ENCODE measurements at places on chromosomes 7 and 10.

GRCh38 chr10:119278126-119278709 is 70.8 kb downstream of the GRK5 start:
- DNase-seq, result no peak

DNA sequence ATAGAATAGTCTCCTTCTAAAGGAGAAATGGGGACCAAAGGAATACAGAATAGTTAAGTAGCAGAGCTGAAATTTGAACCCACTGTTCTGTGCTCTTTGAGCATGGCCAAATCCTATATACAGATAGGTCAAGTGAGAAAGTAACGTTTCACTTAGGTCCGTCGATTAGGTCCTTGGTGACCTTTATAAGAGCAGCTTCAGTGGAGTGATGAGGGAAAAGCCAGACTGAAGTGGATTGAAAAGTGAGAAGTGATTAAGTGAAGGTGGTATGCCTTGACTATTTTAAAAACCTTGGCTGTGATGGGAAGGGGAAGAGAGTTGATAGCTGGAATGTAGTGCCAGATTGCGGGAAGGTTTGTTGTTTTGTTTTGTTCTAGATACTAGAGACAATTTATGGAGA is 10.6 kb upstream of the LSMEM1 start:
- no peak for DNase-seq

DNA sequence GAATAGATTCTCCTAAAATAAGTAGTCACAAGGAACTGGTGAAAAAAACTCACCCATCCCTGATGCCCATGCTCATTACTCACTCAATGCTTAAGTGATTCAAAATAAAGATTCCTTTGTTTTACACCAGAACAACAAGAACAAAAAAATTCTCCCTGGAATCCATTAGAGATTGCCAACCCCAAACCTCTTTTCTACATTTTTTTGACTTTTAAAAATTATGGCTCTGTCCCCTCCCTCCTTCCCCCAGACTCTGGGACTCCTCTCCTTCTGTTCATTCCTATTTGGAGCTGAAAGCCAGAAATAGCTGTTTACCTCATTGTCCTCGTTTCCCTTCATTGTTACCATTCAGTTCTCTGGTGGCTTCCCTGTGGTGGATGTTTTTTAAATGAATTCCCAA is 63.2 kb upstream of the FHIP2A start:
- no peak for DNase-seq

DNA sequence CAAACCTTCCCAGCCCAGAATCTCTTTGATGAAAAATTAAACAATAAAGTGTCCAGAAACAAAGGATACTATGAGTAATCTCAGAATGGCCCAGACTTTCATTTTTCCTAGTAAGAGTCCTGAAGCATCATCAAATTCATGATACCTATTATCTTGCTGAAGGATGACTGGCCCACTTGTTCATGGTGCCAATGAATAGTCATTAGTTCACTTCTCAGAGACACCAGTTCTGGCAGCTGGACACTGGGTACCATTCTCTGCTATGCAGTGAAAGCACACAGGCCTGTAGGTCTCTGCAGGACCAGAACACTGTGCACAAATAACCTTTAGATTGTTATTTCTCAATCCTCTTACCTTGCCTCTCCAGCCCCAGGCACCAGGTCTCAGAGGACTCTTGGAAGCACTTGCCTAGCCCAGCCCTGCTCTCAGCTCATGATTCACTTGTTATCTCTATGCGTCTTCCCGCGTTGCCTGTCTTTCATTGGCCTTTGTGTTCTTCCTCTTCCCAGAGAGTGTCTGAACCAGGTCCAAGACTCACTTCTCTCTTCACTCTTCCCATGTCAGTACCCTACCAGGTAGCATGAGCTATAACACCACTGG is 98.1 kb upstream of the AGBL3 start:
- no peak for DNase-seq

DNA sequence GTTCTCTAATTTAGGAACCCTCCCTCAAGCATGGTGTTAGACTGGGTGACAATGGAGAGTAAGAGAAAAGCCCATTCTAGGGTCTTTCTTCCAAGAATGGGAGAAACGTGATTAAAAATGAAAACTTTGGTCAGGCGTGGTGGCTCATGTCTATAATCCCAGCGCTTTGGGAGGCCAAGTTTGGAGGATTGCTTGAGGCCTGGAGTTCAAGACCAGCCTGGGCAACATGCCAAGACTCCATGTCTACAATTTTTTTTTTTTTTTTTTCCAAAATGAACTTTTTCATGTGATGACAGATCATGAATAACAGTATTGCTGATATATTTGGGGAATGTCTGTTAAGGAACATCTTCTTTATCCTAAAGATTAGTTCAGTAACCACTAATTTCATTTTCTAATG is 194.6 kb downstream of the MLLT10 start:
- no peak for DNase-seq

GRCh38 chr10:125003146-125003900 is 61.4 kb downstream of the ZRANB1 start:
- no peak for DNase-seq

- no peak for DNase-seq
Observed at GRCh38 chr10:8726084-8726778, 671.7 kb downstream of the GATA3 start.

DNA sequence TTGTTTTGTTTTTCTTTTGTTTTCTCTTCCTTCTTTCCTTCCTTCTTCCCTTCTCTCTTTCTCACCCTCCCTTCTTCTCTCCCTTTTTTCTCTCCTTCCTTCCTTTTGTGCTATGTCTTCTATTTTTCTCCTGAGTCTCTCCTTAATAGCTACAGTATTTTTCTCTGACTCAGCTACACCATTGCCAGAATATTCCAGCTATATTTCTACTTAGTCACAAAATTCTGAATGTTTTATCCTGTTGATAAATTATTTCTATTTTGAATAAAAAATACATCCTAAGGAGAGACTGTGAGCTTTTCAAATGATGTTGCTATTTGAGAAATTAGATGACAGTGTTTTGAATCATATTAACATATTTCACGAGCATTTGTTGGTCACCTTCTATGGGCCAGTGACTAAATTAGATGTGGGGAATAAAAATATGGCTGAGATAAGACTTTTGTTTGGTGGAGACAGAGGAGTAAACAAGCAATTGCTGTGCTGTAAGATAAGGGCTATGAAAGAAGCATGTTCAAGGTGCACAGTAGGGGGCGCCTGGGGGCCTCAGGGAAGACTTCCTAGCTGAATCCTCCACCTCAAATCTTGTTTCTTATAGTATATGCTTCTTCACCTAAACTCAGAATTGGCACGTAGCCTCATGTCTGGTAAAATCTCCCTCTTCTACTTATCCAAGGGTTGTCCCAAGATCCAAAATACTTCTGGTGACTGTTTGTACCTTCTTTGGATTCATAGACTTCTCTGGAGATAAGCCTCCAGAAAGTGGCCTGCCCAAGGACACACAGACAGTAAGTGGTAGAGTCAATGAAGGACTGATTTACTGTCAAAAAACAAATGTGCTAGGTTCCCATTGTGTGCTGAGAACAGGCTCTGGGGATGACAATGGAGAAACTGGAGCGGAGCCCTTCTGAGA is 115.5 kb upstream of the CREB5 start:
- peak; percentile 15 for DNase-seq

DNA sequence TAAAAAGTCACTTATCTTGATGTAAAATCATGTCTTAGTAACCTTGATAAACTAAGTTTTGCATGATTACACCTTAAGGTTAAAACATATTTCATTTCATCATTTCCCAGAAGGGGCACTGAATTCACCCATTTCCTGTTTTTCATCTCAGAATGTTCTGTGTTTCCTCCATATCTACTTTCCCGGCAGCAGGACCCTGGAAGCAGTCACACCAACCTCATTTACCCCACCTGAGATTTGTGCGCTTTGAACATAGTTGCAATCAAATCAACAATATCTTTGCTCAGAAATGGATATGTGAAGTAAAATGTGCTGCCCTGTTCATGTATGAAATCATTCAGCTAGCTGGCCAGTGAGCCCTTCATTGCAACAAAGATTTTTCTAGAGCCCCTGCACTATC is 46.8 kb downstream of the IKZF1 start:
- peak; percentile 79 for DNase-seq

DNA sequence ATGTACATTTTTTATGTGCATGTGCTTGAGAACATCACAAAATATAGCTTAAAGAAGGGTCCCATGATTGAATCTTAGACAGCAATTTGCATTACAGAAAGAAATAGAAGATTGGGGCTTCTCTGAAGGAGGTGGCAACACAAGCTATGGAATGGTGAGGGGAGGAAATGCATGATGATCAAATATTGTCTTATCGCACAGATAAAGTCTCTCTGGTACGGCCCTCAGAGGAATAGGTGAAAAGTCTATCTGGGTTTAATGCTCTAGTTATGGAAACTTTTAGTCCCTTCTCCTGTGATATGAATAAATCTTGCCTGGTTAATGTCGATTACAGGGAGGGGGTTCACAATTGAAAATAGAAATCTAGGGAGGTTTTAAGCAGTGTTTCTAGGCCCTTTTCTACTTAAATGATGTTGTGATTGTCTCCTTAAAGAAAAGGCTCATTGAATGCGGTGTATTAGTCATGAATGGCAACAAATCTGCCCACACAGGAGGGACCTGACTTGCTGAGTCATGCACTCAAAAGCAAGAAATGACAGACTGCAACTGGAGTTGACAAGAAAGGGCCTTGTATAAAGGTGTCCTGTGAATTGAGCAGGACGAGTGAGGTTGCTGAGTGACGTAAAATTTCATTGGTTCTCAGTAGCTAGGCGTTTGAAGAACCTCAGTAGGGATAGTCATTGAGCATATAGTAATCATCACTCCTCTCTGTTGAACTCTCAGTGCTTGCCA is 133.4 kb upstream of the CSTF2T start:
- no peak for DNase-seq

DNA sequence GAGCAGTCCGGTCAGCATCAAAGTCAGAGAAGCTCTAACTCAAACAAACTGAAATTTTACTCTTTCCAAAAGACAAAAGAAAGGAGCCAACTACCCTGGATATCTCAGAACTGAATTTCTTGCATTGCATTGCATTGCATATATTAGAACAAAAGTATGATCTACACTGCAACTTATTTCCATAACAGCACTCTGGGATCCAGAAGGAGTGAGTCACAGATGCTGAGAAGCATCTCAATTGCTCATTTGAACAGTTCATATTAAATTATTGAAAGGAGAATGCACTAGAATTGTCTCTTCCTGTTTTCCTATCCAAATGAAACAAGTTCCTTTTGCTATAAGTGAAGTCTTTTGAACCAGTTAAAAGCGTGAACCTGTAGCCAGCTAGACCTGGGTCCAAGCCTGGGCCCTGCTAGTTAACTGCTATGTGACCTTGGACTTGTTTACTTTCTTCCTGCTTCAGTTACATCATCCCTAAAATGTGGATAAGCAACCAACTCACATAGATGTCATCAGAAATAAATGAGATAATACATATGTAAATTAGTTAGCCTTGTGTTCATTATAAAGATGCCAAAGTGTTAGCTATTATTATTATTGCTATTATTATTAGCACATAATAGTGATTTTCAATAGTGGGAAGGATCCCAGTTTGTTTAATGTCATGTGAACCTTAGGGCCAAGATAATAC is 184.1 kb downstream of the CREB5 start:
- DNase-seq, result no peak

DNA sequence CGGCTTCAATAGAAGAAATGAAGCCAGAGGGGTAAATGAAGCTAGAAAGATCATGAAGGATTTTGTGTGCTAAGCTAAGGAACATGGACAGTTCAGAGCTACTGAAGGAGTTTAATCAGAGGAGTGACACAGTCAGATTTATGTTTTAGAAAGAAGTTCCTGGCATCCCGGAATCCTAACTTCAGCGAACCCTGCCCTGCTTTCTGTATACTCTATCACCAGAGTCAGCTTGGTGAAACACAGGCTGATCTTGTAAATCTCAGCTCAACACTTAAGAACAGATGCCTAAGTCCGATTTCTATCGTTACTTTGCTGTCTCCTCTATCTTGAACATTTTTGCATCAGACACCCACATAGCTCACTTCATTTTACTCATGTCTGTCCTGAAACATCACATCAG is 9.1 kb downstream of the AHR start:
- DNase-seq, result no peak

DNA sequence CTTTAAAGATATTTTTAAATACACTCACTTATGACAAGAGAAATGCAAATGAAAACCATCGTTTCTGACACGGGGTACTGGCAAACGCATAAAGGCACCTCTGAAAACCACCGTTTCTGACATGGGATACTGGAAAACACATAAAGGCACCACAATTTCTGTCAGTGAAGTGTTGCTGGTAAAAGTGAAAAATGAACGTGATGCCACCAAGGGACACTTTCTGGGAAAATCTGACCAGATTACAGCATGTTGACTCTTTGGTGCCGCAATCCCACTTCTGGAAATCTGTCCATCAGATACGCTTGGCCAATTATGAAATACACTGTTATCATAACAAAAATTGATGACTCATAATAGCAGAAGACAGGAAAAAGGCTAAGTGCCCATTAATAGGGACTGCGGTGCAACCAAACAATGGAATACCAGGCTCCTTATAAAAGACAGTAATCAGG is 131.7 kb downstream of the ZMYND11 start:
- no peak for DNase-seq

- no peak for DNase-seq
Observed at GRCh38 chr10:80344276-80344675, 12.3 kb downstream of the DYDC1 start.

DNA sequence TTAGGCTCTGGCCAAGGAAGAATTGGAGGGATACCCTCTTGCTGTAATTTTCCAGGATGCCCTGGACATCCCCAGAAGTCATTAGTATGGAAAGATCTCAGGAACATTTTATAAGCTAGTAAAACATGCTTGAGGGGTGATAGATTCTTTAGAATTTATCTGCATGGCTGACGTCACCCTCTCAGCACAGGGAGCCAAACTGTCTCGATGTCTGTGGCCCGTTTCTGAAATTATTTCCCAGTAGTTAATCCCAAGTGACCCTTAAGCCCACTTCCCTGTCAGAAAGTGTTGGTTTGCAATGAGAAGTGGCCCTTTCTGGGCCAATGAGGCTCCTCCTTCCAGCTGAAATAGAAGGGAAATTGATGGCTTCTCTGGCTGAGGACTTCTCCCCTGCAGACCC is 184.5 kb upstream of the BMPER start:
- DNase-seq, result no peak

DNA sequence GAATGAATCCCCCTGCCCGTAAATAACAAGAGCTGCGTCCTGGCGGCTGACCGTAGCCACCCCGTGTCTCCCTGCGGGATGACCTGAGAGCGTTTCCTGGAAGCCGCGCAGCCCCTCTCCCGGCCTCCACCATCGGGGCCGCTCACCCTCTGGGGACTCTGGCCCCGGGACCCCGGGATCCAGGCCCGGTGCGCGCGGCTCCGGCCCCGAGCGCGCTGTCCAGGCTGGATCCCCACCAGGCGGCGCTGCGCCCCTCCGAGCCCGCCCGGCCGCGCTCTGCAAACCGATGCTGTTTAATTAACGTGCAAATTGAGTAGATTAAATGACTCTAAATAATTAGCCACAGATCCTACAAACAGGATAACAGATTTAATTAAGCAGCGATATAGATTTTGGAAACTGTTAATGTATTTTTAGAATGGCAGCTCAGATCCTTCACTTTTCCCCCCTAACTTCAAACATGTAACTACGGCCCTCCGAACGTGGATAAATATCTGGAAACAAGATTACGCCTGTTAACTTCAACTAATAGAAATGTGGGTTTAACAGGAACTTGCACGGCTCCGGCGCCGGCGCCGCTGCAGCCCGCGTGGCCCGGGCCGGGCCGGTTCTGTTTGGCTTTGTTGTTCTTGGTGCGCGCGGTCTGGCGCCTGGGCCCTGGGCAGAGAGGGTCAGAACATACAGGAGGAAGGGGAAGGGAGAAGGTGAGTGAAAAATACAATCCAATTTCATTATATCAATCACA is 7.1 kb upstream of the UNCX start:
- peak; percentile 20 for DNase-seq

GRCh38 chr7:15685358-15686294 is 857 bp downstream of the MEOX2 start:
- no peak for DNase-seq

- no peak for DNase-seq
Observed at GRCh38 chr7:90540406-90540805, 55.7 kb upstream of the CDK14 start.
